ENCODE measurements at places on chromosomes 12 and 14.

GRCh38 chr12:65147312-65147905, 22.0 kb upstream of the LEMD3 start:
- DNase-seq = no peak

DNA sequence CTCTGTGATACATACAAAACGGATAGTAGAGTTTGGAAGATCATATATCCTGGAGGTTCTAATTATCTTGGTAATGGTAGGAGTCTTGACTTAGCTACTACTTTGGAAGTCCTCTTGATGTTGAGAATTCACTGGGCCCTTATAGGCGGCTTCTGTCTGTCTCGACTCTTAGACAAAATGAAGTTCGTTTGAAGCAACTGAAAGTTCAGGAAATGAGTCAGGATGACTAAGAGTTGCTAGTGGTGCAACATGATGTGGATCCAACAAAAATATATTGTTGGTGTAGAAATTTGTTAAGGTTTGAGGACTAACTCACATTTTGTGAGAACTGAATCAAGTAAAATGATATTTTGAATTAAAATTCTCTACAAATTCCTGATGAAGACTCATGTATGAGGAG, 272.7 kb downstream of the AEBP2 start:
- no peak for DNase-seq

DNA sequence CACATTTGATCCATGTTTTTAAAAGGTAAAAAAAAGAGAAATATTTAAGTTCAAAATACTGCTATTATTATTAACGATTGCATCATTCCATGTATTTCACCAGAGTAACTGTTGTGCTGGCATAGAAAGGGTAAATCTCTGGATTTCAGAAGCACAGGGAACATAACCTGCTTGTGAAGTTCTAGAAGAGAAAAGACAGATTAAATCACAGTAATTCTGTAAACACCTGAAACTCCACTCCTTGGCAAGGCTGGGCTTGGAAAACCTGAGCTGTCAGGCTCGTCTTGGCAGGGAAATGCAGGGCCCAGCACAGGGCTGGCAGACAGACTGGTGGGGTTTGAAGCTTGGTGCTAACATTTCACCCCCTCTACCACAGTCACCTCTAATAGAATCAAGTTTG, 35.1 kb downstream of the SVOP start:
- no peak for DNase-seq

GRCh38 chr12:39772821-39773259, 153.2 kb upstream of the ABCD2 start:
- DNase-seq = no peak

DNA sequence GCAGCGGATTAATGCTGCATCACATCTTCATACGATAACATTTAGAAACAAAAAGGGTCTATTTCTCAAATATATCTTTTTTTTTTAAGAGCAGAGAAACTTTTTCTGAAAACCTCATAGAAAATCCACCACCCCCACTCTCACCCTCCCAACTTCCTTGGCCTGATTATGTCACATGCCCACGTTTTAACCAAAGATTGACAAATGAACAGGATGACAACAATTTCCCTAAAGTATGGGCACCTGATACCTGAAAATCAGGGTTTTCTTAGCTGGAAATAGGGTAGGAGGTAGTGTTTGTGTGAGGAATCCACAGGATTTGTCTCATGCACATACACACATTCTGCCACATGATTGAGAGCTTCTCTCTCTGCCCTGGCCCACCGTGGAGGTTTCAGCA, 74.7 kb upstream of the MDM1 start:
- no peak for DNase-seq

DNA sequence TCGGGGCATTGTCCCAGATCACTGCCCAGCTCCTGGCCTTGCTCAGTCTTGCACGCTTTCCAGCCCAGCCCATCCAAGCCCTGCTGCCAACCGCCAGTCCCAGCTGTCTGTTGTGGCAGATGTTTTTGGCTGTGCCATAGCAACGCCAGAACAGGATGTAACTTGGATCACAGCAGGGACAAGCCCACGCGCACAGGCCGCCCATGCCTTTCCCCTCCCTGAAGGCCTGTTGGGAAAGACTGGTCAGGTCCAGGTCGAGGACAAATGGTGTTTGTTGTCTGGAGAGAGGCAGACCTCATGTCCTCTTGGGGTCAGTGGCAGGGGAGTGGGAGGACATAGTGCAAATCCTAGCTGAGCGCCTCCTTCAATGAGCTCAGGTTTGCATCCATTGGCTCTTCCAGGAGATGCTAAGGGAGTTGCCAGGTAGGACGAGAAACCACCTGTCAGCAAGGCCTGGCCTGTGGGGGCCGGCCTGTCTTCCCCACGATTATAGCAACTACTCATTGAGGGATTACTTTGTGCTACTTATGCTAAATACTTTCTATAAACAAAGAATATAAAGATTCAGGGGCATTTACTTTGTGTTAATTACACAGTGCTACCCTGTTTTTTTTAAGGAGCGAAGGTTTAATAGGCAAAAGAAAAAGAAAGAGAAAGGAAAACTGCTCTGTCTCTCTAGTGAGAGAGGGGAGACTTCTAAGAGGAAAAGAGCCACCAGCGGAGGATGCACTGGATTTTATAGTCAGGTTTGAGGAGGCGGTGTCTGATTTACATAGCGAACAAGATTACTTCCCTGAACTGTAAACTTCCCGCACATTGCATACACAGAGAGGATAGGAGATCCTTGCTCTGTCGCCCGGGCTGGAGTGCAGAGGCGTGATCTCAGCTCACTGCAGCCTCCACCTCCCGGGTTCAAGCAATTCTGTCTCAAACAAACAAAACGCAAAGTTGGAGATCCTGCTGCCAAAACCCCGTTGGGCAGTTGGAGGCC, 42.8 kb upstream of the CORO1C start:
- peak; percentile 30 for DNase-seq

DNA sequence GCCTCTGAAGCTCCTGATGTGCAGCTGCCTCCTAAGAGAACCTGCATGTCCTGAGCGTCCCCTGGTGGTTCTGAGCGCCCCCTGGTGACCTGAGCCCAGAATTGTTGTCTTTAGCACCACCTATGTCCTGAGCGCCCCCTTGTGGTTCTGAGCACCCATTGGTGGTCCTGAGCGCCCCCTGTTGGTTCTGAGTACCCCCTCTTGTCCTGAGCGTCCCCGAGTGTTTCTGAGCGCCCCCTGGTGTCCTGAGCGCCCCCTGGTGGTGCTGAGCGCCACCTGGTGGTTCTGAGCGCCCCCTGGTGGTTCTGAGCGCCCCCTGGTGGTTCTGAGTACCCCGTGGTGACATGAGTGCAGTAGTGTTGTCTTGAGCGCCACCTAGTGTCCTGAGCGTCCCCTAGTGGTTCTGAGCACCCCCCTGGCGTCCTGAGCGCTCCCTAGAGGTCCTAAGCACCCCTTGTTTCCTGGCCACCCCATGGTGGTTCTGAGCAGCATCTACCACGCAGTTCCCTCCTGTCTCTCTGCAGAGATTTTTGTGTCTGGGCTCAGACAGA, 782.5 kb downstream of the TMEM121 start:
- DNase-seq = no peak

GRCh38 chr12:43312991-43313505, 239.0 kb downstream of the ADAMTS20 start:
- no peak for DNase-seq

DNA sequence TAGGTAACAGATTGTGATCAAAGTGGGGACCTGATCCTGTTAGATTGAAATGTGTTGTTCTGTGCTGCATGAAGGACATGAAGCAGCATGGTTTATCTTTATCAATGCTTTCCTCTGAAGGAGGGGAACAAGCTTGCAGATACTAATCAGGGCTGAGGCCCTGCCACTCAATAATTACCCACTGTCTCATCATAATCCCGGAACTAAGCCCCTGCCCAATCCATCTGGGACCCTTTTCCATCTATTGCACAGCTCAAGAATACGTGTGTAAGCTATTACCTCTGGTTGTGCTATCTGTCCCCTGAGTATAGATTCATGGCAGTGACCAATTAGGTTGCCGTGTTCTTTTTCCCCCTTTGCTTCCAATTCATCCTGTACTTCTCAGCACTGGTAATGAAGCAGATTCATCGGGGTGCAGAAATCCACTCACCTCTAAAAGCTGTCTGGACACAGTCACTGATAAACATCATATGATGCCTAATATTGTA, 67.8 kb downstream of the OTX2 start:
- no peak for DNase-seq

DNA sequence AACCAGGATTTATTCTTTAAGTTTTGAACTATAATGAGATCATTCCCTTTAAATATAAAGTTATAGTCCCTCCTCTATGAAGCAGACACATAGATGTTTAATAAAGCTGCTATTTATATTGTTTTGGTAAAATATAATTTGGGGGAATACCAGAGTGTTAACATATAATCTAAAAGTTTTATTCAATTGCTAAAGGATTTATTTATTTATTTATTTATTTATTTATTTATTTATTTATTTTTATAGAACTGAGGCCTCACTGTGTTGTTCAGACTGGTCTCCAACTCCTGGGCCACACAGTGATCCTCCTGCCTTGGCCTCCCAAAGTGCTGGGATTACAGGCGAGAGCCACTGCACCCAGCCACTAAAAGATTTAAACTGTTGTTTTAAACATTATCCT, 98.6 kb downstream of the KICS2 start:
- no peak for DNase-seq

DNA sequence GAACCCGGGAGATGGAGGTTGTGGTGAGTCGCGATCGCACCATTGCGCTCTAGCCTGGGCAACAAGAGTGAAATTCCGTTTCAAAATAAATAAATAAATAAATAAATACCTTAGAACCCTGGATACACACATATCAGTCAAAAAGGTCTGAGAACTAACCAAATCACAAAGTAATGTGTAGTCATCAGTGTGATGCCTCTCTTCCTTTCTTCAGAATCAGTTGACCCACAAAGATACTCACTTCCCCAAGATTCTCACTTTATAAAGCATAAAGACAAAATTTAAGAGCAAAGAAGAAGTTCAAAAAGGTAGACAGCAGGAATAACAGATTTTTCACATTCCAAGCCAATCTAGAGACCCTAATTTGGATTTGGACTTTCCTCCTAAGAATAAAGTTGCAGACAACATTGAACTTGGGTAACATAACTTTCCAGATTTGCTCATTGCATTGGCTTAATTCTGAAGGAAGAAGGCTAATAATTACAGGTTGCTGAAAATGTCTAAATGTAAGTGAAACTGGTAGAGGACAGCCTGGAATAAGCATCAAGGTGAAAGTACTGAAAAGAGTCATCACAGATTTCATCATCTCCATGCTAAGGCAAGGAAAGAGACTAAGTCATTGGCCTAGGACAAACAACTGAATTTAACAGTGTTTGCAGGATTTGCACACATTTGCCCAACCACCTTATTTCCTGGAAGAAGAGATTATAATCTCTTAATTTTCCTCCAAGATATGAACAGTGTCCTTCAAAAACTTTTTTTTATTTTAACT, 17.4 kb downstream of the TMED10 start:
- no peak for DNase-seq
